Naive thymus-derived CD4-positive, alpha-beta T cell (primary cell): ENCODE measurements at places on chromosomes 2 and 18.

DNA sequence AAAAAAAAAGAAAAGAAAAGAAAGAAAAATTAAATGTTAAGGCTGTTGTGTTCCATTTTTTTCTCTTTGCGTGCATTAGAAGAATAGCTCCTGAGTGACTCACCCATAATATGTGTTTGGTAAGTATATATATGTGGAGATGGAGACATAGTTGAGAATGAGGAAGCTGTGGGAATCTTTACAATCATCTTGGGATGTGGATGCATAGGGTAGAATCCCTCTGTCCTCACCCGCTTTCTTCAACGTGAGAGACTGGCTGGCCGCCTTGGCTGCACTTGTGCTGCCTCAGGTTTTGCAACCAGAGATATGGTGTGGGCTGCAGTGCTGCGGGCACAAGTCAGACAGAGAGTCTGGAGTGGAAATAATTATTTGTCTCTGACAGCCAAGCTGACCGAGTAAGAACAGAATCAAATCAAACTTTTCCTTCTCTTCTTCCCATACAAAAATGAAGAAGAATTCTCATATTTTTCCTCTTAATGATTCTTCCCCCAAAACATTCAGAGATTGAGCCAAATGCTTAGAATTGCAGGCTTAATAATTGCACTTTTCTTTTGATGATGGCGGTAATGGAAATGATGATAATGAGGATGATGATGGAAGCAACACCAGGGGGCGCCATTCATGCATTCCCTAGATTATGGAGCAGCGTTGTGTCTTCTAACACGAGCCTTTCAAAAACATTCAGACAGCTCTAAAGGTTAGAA, 48.5 kb downstream of the SERPINB7 start:
- DNase-seq = no peak

DNA sequence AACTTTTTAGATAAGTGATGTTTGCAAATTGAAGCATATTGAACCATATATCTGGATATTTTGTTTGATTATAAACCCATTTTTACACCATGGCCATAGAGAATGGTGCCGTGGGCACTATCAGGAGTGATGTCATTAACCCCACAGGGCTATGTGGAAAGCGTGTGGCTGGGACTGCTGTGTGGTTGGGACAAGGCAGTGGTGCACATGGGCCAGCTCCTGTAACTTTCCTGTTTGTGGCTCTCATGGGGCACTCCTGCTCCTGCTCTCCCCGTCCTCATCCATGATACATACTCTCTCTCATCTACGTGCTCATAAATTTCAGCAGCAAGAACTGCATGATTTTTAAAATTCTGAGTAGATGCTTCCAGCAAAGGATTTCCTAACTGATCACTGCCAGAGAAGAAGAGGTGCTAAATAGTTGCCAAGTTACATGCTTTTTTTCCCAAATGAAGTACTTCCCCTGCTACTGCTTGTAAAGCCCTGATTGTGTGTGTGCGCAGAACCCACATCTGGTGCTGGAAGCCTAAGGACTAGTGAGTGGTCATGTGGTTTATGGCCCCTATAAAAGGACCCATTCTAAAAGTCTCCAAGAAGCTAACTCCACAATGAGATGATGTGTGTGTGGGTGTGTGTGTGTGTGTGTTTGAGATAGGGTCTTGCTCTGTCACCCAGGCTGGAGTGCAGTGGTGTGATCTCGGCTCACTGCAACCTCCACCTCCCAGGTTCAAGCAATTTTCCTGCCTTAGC, 240.8 kb downstream of the NEDD4L start:
- no peak for DNase-seq

DNA sequence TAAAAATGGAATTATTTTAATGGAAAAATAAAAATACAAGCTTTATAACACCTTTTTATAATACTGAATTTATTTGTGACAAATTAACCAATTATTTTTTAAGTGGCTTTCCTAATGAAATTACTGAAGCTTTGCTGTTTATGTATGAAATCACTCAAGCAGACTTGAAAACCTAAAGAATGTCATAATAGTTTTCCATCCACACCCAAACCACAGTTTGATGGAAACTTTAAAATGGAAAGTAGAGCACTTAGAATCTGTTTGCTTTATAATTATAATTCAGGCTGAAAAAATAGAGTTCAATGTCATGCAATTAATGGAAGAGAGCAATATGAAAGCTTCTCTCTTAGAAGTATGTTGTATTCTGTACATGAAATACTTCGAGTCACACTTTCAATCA, 31.6 kb upstream of the WDR75 start:
- DNase-seq = no peak

- DNase-seq = no peak
These were observed 29.6 kb downstream of the NEMP2 start for GRCh38 chr2:190504912-190505311.

DNA sequence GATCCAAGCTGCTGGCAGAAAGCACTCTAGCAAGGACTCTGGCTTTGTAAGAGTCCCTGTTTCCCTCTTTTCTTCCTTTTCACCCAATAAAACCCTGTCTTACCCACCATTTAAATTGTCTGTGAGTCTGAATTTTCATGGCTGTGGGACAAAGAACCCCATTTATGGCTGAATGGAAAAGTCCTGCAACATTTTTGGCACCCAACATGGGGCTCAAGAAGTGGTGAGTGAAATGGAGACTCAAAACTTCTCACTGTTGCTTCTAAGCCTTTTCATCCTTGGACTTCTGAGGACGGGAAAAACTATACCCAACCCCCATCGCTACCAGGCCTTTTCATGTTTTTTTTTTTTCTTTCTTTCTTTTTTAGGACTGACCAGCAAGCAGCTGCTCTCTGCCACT, 329.5 kb upstream of the CWC22 start:
- DNase-seq = no peak

DNA sequence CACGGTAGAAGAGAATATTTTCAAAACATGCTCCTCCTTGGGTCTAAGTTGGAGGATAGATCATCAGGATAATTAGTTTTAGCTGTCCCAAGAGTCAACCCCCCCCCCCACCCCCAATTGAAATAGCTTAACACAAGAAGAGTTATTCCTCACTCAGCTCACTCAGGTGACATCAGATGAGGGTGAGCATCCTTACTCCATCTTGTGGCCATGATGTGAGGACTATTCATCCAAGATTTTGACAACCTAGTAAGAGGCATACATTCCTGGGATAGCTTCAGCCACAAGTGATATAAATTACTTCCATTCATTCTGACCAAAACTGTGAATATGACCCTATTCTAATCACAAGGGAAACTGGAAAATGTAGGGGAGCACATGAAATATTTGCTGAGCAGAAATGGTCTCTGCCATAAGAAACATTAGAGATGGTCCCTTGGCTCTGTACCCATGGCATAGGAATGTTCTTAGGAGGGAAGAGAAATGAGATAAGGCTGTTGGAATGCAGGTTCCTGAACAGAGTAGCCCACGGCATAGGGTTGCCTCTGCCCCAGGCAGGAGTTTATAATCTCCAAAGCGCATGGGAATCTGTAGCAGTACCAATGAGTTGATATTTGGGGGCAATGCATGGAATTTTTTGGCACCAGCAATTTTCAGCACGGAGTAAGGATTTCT, 257.2 kb downstream of the CYRIA start:
- DNase-seq = no peak

GRCh38 chr2:162379719-162380580, 36.0 kb downstream of the GCA start:
- DNase-seq = no peak

DNA sequence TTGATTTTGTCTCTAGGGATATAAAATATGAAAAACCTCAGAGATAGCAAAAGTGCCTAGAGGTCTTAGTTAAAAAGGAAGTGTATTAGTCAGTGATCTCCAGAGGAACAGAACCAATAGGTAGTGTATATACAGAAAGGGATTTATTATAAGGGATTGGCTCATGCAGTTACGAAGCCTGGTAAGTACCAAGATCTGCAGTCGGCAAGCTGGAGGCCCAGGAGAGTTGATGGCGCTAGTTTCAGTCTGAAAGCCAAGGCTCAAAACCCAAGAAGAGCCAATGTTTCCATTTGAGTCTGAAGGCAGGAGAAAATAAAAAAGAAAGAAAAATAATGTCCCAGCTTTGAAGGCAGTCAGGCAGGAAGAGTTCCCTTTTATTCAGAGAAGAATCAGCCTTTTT, 93.3 kb downstream of the COLEC12 start:
- no peak for DNase-seq

GRCh38 chr2:105749583-105750400, 5.1 kb downstream of the NCK2 start:
- DNase-seq = no peak

DNA sequence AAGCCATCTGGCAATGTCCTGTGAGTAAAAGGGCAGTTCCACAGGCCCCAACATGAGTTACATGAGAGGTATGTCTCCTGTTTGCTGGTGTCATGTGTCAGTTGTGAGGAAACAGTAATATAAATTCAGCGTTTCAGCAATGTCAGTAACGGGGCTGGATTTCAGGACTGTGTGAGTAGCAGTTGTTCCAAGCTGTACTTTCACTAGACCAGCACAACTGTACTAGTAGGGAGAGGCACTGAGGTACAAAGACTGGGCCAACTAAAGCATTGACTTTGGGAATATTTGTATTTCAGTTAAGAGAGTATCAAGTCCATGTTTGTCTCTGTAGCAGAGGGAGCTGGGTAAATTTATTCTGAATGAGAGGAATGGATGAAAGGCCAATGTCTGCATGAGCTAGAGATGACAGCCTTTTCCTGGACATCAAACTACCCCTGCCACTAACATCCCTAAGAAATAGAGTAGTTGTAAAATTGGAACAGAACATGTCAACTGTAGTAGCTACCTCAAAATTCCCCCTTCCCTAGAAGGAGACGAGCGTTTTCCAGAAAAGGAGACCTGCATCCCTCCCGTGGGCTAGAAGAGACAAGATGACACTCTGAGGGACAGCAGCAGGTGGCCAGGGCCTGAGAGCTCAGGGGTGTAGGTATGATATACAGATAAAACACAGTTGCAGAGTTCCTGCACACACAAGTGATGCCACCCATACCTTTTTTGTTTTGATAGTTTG, 24.4 kb downstream of the EIF4E2 start:
- DNase-seq = no peak

DNA sequence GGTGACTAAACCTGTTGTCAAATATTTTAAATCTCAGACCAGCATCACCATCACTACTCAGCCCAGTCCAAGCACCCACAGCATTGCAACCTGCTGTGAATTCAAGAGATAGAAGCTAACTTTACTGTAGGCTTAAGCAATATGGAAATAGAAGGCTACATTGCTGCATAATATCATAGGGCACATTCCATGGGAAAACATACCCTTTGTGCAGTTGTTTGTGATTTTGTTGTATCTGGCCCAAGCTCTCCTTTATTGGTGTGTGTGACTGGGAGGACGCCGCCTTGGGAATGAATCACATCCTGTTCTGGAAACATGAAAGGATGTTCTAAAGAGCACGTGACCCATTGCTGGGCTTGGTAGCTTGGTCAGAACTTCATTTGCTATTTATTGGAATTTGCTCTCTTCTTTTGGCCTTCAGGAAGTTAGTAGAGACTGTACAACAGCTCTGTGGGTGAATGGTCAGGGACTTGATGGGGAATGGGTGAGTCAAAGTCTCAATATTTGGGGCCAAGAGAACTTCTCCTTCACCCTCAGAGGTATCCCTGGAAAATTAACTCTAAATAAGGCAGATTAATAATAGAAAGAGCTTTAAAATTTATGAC, 106.8 kb upstream of the SERPINE2 start:
- DNase-seq = no peak

- no peak for DNase-seq
These were observed 272.3 kb upstream of the COL3A1 start for GRCh38 chr2:188701836-188702235.

DNA sequence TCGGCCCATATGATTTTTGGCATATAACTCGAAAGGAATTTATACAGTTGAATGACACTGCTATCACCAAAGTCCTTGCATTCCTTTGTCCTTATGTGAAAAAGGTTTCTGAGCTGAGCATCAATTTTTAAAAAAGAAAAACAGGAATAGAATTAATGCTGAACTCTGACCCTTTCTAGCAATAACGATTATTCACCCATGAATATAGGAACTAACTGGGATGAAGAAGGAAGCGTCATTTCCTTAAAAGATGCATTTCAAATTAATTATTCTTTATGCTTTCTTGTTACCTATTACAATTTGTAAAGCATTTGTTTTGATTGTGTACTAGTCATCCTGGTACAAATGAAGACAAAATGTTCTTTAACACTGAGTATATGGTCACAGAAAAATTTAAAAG, 19.3 kb downstream of the TMEM247 start:
- DNase-seq = no peak

- DNase-seq = no peak
These were observed 2.4 kb upstream of the ETAA1 start for GRCh38 chr2:67394734-67395133.

DNA sequence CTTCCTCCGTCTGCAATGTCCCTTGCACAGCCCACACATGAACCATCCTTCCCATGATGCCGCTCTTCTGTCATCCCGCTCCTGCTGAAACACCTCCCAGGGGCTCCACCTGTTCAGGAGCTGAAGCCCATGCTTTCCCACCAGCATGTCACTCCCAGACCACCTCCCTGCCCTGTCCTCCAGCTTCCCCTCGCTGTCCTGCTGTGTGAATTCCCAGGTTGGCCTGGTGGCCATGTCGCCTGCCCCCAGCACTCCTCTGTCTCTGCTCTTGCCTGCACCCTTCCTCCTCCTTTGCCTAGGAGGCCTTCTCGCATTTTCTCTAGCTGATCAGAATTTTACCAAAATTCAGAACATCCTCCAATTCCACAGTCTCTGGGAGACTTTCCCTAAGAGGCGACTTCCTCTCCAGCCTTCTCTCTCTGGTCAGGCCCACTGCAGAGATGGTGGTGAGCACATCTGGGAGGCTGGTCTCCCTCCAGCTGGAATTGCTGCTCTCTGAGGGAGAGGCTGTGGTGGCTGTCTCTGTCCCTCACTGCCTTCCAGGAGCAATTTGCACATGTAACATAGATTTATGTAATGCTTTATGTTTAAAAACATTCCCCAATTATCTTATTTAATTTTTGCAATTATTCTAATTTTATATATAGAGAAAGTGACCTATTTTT, 8.9 kb upstream of the IL1RL2 start:
- DNase-seq = no peak

- no peak for DNase-seq
These were observed 238.2 kb upstream of the AGAP1 start for GRCh38 chr2:235255693-235256092.

GRCh38 chr2:80638783-80639182, 334.2 kb upstream of the LRRTM1 start:
- DNase-seq = no peak

GRCh38 chr18:79404567-79404910, 8.8 kb downstream of the NFATC1 start:
- DNase-seq = no peak
